ENCODE measurements at places on chromosomes 2 and 18.

DNA sequence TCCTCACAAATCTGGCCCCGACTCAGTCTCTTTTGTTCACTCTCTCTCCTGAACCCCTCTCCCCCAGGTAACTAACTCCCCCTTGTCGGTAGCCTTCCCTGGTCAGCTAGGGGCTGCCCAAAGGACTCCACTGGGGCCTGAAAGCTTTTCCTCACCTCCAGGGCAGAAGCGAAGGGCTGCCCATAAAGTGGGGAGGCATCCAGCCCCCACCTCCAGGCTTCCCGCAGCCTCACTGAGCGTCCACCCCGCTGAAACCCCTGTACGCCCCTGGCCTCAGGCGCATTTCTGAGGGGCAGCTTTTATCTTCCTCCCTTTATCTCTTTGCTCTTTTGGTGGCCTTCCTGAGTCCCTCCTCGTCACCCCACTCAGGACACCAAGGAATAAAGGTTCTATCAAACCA is 249.3 kb downstream of the CYP26B1 start:
- no peak overlapping the region for H3K27ac ChIP-seq
- H3K4me1 ChIP-seq: no peaks in the 10 kb centered on the region
- H3K27me3 ChIP-seq: peaks cover 49% of the 10 kb centered on the region

- H3K36me3 ChIP-seq: peaks cover 5% of the 10 kb centered on the region
- H3K4me1 ChIP-seq: peaks cover 5% of the 10 kb centered on the region
- H3K4me3 ChIP-seq: no peak overlapping the region
Measured at GRCh38 chr2:119476301-119477112, 44.9 kb downstream of the TMEM37 start.

DNA sequence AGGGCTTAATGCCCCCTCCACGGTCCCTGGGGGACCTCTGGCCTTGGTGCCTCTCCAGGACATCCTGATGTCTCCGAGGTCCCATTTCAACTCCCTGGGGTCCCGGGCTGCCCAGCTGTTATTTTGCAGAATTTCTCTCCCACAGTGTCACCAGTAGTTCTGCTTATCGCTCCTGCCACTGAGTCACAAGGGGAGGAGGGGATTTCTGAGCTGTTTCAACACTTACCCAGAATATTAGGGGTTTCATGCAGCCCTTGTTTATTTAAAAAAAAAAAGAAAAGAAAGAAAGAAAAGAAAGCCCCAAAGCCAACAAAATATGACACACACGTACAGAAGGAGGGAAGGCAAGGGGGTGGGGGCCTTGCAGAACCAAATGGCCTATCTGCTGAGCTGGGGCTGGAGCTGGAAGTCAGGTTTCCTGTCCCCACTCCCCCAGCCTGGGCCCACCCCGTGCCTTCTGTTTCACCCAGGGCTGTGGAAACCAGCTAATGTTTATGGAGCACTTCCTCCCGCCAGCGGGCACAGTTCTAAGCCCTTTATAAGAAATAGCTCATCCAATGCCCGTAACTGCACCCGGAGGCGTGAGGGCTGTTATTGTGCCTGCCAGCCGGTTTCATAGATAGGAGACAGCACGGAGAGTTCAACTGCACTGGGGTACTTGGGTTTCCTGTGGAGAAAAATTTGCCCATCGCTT is 8.4 kb upstream of the ARID5A start:
- no peaks in the 10 kb centered on the region for H3K36me3 ChIP-seq
- H3K27ac ChIP-seq: peak overlapping the region; percentile 32
- H3K4me3 ChIP-seq: peak overlapping the region; percentile 78
- H3K4me1 ChIP-seq: peaks cover 55% of the 10 kb centered on the region

GRCh38 chr2:65070172-65070830 is 14.1 kb downstream of the CEP68 start:
- H3K36me3 ChIP-seq: peaks cover 31% of the 10 kb centered on the region
- DNase-seq: no peak
- H3K27ac ChIP-seq: peak overlapping the region; percentile 80
- H3K27me3 ChIP-seq: no peaks in the 10 kb centered on the region
- H3K4me3 ChIP-seq: no peak overlapping the region
- peaks cover 22% of the 10 kb centered on the region for H3K4me1 ChIP-seq

GRCh38 chr2:240338274-240338673 is 97.2 kb upstream of the GPC1 start:
- H3K4me1 ChIP-seq: no peaks in the 10 kb centered on the region
- no peak overlapping the region for H3K4me3 ChIP-seq
- H3K27ac ChIP-seq: no peak overlapping the region
- no peak for DNase-seq
- H3K27me3 ChIP-seq: peaks cover 58% of the 10 kb centered on the region

DNA sequence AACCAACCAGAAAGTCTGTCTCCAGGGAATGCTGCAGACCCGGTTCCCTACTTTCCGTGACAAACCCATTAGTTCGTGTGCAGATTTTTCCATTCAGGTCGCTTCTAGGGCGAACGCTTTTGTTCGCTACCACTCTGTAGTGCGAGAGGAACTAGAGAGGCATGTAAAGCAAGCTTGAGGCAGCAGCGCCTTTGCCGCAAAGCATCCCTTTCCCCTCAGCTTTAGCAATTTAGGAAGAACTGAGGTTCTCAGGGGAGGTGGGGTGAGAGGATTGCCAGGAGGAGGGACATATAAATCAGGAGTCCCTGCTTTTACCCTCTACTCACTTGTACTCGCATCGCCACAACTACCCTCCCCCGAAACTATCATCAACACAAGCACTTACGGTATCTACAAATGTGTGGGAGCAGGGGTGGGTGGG is 748 bp upstream of the ZNF804A start:
- DNase-seq: no peak
- no peak overlapping the region for H3K27ac ChIP-seq
- H3K4me1 ChIP-seq: no peaks in the 10 kb centered on the region
- H3K27me3 ChIP-seq: peaks cover 35% of the 10 kb centered on the region
- no peaks in the 10 kb centered on the region for H3K36me3 ChIP-seq

- H3K27me3 ChIP-seq: no peaks in the 10 kb centered on the region
- H3K4me3 ChIP-seq: peak overlapping the region; percentile 65
- DNase-seq: no peak
- H3K4me1 ChIP-seq: peaks cover 29% of the 10 kb centered on the region
Measured at GRCh38 chr2:43228756-43229659, 2.6 kb upstream of the ZFP36L2 start.

DNA sequence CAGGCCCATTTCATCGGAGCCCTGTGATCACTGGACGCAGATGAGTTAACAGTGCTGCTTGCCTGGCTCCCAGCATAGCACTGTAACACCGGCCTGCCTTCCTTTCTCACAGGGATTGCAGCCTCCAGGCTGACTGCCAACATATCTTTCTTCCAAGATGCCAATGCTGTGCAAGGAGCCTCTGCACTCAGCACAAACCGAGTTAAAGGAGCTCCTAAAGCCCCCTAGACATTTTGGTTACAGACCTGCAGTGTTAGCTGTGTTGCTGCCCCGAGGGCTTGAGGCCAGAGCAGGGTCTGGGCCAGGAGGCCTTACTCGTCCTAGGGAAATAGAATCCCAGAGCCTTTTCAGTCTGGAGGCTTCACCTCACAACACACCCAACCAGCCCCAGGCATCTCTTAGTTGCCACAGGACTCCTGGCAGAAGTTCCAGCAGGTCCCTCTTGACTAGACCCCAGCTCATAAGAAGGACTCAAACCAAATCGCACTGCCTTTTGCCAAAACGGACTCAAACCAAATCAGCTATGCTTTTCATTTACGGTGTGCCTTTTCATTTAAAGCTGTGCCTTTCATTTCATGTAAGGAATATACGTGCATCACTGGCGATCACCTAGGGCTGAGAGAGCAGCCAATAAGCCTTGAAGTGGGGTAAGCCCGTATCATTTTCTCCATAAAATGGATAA is 58.4 kb upstream of the EML4 start:
- H3K27ac ChIP-seq: no peak overlapping the region
- H3K36me3 ChIP-seq: peaks cover 3% of the 10 kb centered on the region
- no peak for DNase-seq
- no peaks in the 10 kb centered on the region for H3K27me3 ChIP-seq
- H3K4me1 ChIP-seq: peaks cover 25% of the 10 kb centered on the region

- no peak overlapping the region for H3K27ac ChIP-seq
- no peaks in the 10 kb centered on the region for H3K36me3 ChIP-seq
- peaks cover 4% of the 10 kb centered on the region for H3K4me1 ChIP-seq
- no peak for DNase-seq
- peaks cover 75% of the 10 kb centered on the region for H3K27me3 ChIP-seq
Measured at GRCh38 chr18:36281936-36282335, 15.6 kb upstream of the FHOD3 start.

DNA sequence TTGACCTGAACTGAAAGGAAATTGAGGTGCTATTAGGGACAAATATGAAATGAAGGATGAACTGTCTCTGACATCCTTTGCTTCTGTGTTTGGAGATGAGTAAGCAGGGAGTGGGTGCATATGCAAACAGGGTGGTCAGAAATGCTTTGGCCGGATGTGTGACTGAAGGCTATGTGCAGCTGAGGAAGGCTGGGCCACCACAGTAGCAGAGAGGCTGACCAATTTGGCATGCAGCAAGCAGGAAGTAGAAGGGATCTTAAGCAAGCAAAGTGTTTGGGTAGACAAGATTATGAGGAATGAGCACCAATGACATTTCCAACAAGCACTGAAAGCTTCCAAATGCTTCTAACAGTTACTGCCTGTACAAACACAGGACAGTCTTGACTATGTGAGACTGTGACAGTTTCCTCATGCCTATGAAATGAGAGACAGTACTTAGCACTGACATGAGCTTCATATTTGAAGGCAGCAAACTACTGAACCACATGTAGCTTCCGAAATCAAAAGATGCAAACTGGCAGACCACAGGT is 3.3 kb upstream of the ACTR3 start:
- H3K27me3 ChIP-seq: no peaks in the 10 kb centered on the region
- H3K4me3 ChIP-seq: peak overlapping the region; percentile 27
- peaks cover 47% of the 10 kb centered on the region for H3K4me1 ChIP-seq
- peak overlapping the region; percentile 89 for H3K27ac ChIP-seq
- H3K36me3 ChIP-seq: peaks cover 16% of the 10 kb centered on the region
